Fibroblast of villous mesenchyme (primary cell): ENCODE measurements at places on chromosomes 11 and 22.

DNA sequence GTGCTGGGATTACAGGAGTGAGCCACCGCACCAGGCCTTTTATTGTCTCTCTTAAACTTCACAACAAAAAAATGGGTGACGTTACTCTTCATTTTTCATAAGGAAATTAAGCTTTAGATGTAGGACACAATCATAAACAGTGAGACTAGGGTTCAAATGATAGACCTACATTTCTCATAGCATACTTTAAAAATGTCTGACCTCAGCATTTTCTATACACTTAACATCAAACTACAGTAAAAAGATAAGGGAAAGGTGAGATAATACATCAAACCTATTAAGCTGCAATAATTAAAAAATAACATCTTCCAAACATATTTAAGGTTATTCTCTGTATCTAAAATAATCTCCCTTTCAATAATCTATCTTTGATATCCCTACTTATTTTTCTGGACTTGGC, 914.2 kb downstream of the FAM181B start:
- no peak for DNase-seq

DNA sequence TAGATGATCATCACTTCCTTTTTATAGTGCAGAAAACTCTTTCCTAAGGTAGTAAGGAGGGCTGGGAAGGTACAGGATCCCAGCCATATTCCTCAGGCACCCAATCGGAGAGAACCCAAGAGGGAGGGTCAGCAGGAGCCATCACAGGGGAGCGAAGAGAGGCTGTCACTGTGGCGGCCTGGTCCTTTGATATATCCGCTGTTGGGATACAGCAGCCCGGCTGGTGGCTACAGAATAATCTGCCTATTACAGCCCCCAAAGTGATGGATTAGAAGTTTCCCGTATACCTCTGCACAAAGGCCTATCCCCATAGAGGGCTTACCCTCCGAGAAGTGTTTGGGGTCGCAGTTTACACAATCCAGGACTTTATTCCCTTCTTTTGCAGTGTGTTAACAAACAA, 48.5 kb downstream of the OR4D9 start:
- no peak for DNase-seq

DNA sequence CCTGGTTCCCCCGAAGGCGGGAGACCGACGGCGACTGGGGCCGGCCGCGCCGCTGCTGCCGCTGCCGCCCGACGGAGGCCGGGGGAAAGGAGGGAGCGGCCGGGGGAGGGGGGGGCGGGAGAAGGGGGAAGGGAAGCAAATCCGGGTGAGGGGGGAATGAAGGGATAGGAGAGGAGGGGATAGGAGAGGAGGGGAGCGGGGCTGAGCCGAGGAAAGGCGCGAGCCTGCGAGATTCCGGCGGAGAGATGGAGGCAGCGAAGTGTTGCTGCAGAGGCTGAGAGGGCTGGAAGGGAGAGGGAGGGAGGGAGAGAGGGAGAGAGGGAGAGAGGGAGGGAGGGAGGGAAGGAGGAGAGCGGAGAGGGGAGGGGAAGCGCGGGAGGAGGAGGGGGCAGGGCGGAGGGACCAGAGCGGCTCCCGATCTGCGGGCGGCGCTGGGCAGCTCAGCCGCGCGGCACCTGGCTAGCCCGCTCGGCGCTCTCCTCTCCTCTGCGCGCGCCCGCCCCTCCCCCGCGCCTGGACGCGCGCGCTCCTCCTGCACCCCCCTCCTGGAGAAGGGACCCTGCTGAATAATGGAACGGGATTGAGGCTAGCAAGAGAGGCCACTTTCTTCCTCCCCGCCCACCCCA, 52.3 kb downstream of the SLC22A12 start:
- DNase-seq: no peak

- DNase-seq: no peak
These were observed 11.9 kb downstream of the LYVE1 start for GRCh38 chr11:10556590-10556989.
